ENCODE measurements at places on chromosomes 6 and 20. TPM values are rescaled to one million over a fixed set of nuclear protein-coding genes. Genes with fewer than 3 reads are reported as not detected.

RAD21L1 gene
- not detected for polyA plus RNA-seq

TXLNB gene
- 0.66 TPM for polyA plus RNA-seq

CST11 gene
- polyA plus RNA-seq = not detected

SYCP2L gene
- polyA plus RNA-seq = not detected

MUC22 gene
- polyA plus RNA-seq = not detected

DNA sequence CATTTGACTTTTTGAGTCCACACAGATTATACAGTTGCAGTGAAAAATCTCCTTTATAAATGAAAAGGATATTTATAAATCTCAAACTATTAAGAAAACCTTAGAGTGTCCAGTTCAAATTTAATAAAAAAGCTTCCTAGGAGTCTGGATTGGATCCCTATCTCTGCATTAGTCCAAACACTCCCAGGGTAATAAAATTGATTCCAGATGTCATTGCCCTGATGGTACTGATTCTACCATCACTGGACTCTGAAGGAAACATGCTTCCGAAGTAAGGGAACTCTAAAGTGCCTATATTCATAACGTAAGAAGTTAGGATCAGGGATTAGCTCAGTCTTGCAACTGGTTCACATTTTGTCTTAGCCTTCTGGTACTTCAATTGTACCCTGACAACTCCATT lies 1325.1 kb upstream of the MAP3K7 start:
- DNase-seq = no peak

GRCh38 chr6:114087496-114087895 lies 116.5 kb upstream of the HDAC2 start:
- DNase-seq = no peak

DNA sequence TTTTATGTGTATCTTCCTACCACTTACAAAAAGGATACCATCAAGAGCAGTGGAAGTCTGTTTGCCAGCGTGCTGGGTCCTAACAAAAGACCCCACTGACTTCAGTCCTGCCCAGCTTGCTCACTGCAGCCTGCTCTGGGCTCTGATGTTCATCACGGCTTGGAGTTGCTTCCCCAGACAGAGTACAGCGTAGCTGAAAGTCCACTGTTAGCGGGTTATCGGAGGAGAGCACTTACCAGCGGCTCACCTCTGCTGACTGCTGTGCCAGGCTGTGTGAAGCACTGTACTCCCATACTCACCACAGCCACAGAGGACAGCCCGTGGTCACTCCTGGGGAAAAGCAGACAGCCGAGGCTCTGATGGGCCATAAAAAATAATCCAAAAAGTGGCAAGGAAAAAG lies 40.2 kb downstream of the CTCFL start:
- no peak for DNase-seq

GRCh38 chr20:2230726-2231488 lies 64.9 kb upstream of the TGM3 start:
- no peak for DNase-seq

Measured in naive B cell (primary cell).